ENCODE measurements at places on chromosomes 4 and X. TPM values are rescaled to one million over a fixed set of nuclear protein-coding genes. Genes with fewer than 3 reads are reported as not detected.
A peak's percentile ranks its signal among the peaks of the same experiment; 100 is the strongest.

GRCh38 chrX:106783716-106784115, 18.8 kb upstream of the TBC1D8B start:
- DNase-seq: peak; percentile 66

- no peak for DNase-seq
These were observed 34.1 kb upstream of the ZNF81 start for GRCh38 chrX:47802589-47802988.

DNA sequence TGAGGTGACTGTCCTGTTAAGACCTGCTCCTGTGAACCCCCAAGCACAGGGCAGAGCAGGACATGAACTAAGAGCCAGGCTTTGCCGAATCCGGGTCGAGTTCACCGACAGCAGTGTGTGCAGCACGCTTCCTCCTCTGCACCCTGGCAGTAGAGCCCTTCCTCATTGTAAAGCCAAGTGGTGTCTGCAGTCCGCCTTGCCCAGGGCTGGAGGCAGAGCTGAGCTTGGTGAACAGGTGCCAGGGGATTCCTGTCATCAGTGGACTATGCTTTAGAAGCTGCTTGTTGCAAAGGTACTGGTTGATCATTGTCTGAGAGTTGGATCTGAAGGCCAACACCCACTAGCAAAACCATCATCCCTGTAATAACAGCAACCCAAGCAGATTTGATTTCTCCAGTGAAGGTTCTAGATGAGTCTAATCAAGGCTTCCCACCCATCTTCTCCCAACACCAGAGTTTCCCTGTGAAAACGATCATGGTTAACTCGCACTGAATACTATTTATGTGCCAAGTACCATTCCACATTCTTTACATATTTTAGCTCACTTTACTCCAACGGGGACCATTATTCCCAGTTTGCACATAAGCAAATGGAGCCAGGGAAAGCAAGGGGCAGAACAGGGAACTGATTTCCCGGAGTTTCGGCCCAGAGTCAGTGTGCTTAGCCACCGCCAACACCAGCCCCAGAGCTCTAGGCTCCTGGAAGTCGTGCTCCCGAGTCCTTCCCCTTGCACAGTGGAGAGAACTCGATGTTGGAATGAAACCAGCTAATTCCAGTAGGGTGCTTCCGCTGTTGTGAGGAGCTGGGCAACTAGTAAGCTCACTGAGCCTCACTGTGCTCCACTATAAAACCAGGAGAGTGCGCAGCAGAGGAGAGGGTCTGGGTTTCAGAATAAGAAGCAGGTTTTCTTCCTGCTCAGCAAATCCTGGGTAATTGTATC, 1.4 kb upstream of the SLC34A2 start:
- no peak for DNase-seq

GRCh38 chr4:68348577-68348976, 1.3 kb downstream of the YTHDC1 start:
- no peak for DNase-seq

The SLITRK2 gene
- total RNA-seq: 30.5 TPM

DNA sequence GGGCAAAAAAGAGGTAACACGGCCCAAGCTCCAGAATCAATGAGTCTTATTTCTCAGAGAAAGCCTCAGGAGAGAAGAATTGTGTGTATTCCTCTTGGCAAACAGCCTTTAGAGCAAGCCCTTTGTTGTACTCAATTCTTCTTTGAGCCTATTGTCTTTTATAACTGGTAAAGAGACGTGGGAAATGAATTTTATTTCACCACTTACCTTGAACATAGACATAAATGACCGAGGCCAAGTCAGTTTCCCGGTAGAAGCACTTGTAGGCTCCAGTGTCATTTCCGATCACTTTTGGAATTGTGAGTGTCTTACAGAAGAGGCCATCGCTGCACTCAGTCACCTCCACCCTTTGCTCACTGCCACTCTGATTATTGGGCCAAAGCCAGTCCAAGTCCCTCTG, 7.0 kb downstream of the KDR start:
- DNase-seq: no peak

DNA sequence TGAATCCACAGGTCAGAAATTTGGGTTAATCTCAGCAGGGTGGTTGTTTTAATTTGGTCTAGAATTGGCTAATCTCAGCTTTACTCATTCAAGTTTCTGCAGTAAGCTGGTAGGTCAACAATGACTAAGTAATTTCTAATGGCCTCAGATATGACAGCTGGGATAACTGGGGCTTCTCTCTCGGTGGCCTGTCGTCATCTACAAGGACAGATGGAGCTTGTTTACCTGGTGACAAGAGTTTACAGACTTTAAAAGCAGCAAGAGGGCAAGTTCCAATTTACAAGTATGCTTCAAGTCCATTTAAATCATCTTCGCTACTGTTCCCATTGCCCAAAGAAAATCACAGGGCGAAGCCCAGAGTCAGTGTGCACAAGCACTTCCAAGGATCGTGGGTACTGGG, 453.9 kb downstream of the PDHA2 start:
- DNase-seq: peak; percentile 45

- DNase-seq: no peak
These were observed 384.4 kb downstream of the PCDH7 start for GRCh38 chr4:31104577-31104976.

DNA sequence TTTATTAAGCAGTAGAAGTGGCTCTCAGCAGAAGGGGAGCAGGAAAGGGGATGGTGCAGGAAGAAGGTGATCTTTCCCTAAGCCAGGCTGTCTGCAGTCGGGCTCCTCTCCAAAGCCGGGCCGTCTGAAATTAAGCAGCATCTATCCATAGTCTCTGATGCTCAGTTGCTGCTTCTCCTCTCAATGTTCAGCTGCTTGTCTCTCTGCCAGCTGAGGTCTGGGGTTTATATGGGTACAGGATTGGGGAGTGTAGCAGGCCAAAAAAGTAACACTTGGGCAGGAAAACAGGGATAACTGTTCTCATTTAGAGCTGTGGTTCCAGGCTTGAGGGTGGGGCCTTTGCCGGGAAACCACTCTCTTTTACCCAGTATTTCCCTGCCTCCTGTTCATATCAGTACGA, 39.2 kb upstream of the CCKAR start:
- DNase-seq: no peak

DNA sequence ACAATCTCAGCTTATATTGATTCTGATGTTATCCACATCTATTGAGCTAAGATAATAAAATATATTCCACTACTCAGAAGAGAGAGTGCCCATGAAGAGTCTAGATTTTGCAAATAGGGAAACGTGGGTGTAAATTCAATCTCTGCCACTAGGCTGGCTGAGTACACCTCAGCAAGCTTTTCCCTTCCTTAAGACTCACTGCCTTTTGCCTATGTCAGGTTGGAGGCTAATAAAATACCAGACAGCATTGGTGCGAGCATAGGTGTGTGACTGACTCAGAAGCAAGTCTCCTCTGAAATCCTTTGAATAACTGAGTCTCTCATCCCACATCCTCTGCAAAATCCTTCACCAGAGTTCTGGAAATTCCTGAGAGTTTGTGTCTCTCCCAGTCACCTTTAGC, 405.4 kb upstream of the CPEB2 start:
- DNase-seq: peak; percentile 51

The TMPRSS11E gene
- 15.2 TPM for total RNA-seq

GRCh38 chrX:71579136-71579989, 1.1 kb downstream of the GCNA start:
- DNase-seq: peak; percentile 68

The CFAP47 gene
- 0.26 TPM for total RNA-seq

GRCh38 chrX:129650183-129650689, 4.5 kb downstream of the APLN start:
- no peak for DNase-seq

- no peak for DNase-seq
These were observed 45.5 kb downstream of the TMEM144 start for GRCh38 chr4:158255727-158256324.

The BTK gene
- 2.3 TPM for total RNA-seq

DNA sequence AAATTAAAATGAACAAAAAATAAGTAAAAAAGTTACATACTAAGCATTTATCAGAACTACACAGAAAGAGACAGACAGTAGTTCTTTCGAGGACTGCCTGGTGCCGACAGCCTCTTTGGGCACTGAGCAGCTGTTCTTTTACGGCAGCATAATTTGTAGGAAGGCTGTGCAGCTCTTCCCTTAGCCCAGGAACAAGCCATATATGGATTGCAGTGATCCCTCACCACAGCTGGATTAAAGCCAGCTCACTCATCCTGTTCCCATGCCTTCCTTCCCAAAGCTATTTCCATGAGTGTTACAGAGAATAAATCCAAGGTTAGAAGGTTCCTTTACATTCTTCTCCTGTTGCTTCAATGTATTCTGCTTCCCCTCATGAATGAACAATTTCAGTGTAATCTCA, 71.7 kb downstream of the DDX60L start:
- no peak for DNase-seq

The DRP2 gene
- total RNA-seq: 0.20 TPM

GRCh38 chr4:109589119-109589518, 29.1 kb downstream of the MCUB start:
- peak; percentile 46 for DNase-seq

DNA sequence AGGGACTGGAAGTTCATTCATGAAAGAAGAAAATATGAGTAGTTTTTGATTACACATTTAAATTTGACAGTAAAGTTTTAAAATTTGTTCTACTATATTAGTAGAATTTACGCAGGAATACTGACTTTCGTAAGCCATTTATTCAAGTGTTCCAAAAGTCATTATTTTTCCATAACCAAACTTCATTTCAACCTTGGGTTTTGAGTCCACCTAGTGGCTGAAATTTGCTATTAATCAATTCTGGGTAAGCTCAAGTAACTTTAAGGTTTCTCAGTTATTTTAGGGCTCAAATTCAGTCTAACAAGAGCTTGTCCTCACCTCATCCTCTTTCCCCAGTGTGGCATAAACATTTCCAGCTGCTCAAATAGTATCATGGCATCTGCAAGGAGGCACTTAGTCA, 175.4 kb downstream of the SH3BGRL start:
- DNase-seq: no peak

The MAGEB2 gene
- not detected for total RNA-seq

The DGAT2L6 gene
- total RNA-seq: not detected

DNA sequence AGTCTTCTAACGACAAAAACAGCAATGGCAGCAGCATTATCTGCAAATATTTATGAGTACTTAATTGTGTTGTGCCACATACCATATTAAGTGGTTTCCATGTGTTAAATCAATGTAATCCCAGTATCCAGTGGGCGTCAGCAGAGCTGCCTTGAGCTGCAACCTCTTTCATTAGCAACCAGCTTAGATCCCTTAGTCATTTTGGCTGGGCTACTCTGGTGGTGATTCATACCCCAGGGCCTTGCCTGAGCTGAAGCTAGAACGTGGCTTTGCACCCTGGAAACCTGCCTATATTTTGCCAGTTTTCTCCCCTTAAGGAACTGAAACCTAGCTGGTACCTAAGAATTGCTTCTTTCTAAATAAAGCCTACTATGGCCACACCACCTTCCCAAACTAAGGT, 474.3 kb upstream of the FTHL17 start:
- no peak for DNase-seq

GRCh38 chr4:122045533-122045932, 93.7 kb upstream of the TRPC3 start:
- DNase-seq: no peak

GRCh38 chr4:33649015-33649414, 2595.3 kb downstream of the ARAP2 start:
- peak; percentile 51 for DNase-seq

- DNase-seq: no peak
These were observed 42.3 kb upstream of the LNX1 start for GRCh38 chr4:53633608-53634007.

- no peak for DNase-seq
These were observed 269.9 kb upstream of the GALNT7 start for GRCh38 chr4:172898715-172899114.

DNA sequence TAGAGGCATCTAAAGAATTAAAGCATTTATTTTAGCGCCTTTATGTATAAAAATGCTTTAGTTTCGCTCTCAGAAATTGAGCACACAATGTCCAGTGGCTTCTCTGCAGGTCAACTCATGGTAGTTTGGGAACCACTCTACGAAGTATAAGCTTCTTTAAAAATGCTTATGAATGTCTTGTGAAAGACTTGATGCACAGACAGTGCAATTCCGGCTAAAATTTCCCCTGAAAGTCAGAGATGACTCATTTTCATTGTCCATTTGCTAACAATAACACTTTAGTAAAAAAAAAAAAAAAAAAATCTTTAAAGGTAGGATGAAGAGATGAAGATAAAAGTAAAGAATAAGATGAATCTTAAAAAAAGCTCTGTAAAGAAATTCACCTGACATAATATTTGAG, 117.2 kb downstream of the PDHA2 start:
- no peak for DNase-seq

The ZNF732 gene
- 8.6 TPM for total RNA-seq

- DNase-seq: no peak
These were observed 278.4 kb downstream of the CAMK2D start for GRCh38 chr4:113483131-113483530.

DNA sequence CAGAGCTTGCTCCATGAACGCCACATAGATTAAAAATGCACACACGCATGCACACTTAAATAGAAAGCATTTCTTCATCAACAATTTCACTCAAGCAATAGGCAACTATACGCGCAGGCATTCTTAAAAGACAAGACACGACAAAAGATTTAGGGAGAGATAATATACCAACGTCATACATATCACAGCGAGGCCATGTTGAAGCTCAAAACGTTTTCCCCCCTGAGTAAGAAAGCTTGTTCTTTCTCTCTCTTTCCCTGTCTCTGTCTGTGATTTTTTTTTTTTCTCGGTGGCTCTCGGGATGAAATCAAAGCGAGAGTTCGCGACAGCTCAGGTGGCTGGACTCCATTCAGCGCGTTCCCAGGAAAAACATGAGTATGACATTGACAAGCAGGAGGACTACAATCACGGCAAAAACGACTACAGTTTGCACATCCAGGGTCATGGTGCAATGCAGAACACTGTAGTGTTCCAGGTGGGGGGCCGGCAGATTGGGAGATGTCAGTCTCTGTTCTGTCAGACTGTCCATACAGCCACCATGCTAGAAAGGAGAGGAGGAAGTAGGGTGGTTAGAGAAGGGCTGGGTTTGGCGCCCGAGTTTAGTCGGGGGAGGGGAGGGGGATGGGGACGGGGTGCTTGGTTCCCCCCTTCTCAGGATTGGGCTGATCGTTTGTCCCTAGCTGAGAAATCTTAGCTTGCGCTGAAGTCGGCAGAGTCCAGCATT, 30.7 kb downstream of the ARHGEF9 start:
- peak; percentile 41 for DNase-seq

- peak; percentile 90 for DNase-seq
These were observed 1.8 kb downstream of the ZFYVE28 start for GRCh38 chr4:2416564-2417225.

- DNase-seq: no peak
These were observed 152.7 kb downstream of the GABRG1 start for GRCh38 chr4:45971108-45971507.

The FGF5 gene
- 0.32 TPM for total RNA-seq

Data from endodermal cell (in vitro differentiated cells).